GM12891 (cell line): ENCODE measurements at places on chromosomes 7 and 10.

DNA sequence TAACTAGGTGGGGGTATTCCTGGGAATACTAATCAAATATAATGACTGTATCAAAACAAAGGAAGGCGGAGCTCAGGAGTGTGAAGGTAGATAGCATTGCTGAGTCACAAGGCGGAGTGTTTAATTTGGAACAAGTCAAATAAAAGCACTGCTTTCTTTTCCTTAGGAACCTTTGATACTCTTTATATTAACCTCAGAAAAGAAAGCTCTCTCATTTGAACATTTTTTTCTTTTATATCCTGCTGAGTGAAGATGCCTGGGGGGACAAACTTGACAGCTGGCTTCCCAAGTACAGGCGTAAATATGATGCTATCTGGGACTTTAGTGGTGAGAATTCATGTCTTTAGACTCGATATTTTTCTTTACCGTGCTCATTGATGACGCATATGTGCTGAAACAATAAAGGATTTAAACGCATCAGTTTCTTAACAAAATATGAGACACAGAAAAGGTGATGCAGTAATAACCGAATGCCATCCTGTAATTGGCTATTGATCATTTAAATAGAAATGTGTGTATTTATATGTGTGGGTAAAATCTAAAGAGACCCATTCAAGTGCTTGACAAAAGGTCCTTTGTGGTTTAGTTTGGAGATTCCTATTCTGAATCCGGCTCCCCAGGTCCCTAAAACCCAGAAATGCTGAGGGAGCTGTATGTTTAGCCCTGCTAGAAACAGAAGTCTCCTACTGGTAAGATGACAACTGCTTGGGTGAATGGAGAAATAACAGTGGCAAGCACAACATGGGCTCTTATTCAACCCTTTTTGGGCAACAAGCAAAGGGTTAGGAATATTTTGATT, 102.7 kb downstream of the PRTFDC1 start:
- no peak for DNase-seq

- DNase-seq, result no peak
Observed at GRCh38 chr10:566241-566885, 123.1 kb downstream of the DIP2C start.

GRCh38 chr10:22984066-22984465, 56.2 kb downstream of the ARMC3 start:
- DNase-seq, result no peak

GRCh38 chr7:56028942-56029630, 22.2 kb downstream of the PSPH start:
- DNase-seq, result no peak

- DNase-seq, result no peak
Observed at GRCh38 chr10:89086801-89087521, 96.4 kb downstream of the FAS start.

- no peak for DNase-seq
Observed at GRCh38 chr10:114279901-114280644, 41.0 kb downstream of the VWA2 start.

- DNase-seq, result no peak
Observed at GRCh38 chr10:132429281-132430230, 32.6 kb downstream of the PWWP2B start.

GRCh38 chr7:24902276-24902675, 77.7 kb downstream of the OSBPL3 start:
- no peak for DNase-seq

GRCh38 chr10:116487522-116488430, 58.0 kb upstream of the PNLIP start:
- DNase-seq, result no peak

DNA sequence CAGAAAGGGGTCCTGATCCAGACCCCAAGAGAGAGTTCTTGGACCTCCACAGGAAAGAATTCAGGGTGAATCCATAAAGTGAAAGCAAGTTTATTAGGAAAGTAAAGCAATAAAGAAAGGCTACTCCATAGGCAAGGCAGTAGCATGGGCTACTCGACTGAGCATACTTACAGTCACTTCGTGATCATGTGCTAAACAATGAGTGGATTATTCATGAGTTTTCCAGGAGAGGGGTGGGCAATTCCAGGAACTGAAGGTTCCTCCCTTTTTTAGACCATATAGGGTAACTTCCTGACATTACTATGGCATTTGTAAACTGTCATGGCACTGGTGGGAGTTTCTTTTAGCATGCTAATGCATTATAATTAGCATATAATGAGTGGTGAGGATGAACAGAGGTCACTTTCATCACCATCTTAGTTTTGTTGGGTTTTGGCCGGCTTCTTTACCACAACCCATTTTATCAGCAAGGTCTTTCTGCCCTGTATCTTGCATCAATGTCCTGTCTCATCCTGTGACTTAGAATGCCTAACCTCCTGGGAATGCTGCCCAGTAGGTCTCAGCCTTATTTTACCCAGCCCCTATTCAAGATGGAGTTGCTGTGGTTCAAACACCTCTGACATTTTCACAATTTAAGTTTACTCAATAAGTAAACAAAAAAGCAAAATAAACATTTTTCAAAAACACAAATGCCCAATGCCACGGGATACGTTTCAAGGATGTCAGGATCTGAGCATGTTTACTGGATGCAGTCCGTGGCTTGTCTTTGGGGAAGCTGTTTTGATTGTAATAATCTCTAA, 37.0 kb downstream of the ALOX5 start:
- DNase-seq, result no peak

- DNase-seq, result no peak
Observed at GRCh38 chr7:3989723-3990122, 688.7 kb downstream of the SDK1 start.

GRCh38 chr10:128064970-128065580, 61.1 kb downstream of the MKI67 start:
- no peak for DNase-seq

GRCh38 chr7:36659172-36659516, 65.2 kb downstream of the AOAH start:
- no peak for DNase-seq

- DNase-seq, result no peak
Observed at GRCh38 chr7:31327071-31327470, 13.5 kb downstream of the NEUROD6 start.

- no peak for DNase-seq
Observed at GRCh38 chr10:98953251-98953650, 282.4 kb downstream of the HPSE2 start.

DNA sequence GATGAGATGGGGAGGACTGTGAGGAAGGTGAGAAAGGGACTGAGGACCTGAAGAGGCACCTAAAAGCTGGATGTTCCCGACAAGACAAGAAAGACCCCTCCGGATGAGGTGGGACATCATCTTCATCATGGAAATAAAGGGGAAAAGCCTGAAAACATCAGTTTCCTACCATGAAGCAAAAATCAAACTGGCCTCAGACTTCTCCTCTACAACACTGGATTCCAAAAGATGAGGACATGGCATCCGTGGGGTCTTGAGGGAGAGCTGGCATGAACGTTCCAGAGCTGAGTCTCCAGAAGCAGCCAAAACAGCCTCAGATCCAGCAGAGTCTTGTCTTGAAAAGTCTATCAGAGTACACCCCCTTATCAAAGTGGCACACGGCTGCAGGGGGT, 44.5 kb downstream of the DIP2C start:
- no peak for DNase-seq

GRCh38 chr10:50299948-50300669, 48.8 kb upstream of the ASAH2 start:
- DNase-seq, result no peak

DNA sequence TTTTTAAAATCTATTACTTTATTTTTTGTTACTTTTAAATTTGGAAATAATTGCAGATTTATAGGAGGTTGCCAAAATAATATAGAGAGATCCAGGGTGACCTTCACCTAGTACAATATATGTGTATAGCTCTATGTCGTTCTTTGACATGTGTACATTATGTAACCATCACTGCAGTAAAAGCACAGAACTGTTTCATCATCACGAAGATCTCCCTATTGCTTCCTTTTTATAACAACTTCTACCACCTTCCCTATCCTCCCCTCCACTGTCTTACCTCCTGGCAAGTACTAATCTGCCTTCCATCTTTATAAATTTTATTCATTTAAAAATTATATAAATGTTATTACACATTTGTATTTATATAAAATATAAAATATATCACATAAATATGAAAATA, 251.0 kb downstream of the AUTS2 start:
- no peak for DNase-seq

- DNase-seq, result no peak
Observed at GRCh38 chr7:135943134-135943879, 33.9 kb downstream of the MTPN start.

GRCh38 chr7:105205592-105206237, 183.0 kb downstream of the SRPK2 start:
- no peak for DNase-seq

DNA sequence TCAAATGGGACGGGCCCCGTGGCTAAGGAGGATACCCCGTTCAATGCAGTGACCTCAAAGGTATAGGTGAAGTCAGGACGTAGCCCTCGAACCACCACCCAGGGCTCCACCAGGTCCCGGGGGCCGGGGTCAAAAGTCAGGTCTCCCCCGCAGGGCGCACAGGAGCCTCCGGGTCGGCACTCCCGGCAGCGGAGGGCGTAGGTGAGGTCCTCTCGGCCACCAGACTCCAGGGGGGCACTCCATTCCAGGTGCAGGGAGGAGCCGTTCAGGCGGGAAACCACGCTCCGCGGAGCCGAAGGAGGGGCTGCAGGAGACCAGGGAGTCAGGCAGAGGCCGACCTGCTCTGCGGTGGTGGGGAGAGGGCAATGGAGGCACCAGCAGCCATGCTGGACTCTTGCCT, 7.7 kb downstream of the EPHB4 start:
- no peak for DNase-seq

DNA sequence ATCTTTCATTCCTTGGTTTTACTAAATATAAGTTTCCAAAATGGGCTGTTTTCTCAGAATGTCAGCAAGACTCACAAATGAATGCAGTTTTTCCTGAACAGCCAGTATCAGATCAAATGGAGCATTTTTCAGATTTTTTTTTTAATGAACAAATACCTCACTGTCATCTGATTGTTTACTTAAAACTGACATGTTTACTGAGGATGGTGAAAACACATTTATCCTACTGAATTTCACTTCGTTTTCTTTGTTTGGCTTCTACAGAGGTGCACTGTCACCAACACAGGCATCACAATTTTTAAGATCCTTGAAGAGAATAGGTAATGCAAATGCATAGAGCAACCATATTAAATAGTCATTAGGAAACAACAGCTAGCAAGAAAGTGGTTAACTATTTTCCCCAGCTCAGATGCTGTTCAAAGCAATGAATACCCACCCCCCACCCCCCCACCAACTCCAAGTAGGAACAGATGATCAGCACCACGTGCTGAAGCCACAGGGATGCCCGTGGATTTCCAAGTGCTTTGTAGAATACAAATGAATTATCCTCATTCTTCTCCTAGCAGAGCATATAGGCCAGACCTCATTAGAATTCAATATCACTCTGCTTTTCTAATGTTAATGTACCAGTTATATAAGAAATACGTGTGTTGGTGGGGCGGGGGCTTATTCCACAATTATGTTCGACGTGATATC, 205.9 kb downstream of the SKAP2 start:
- no peak for DNase-seq

GRCh38 chr7:3416453-3416852, 115.4 kb downstream of the SDK1 start:
- no peak for DNase-seq

- DNase-seq, result no peak
Observed at GRCh38 chr7:20338285-20338684, 7.6 kb downstream of the ITGB8 start.

DNA sequence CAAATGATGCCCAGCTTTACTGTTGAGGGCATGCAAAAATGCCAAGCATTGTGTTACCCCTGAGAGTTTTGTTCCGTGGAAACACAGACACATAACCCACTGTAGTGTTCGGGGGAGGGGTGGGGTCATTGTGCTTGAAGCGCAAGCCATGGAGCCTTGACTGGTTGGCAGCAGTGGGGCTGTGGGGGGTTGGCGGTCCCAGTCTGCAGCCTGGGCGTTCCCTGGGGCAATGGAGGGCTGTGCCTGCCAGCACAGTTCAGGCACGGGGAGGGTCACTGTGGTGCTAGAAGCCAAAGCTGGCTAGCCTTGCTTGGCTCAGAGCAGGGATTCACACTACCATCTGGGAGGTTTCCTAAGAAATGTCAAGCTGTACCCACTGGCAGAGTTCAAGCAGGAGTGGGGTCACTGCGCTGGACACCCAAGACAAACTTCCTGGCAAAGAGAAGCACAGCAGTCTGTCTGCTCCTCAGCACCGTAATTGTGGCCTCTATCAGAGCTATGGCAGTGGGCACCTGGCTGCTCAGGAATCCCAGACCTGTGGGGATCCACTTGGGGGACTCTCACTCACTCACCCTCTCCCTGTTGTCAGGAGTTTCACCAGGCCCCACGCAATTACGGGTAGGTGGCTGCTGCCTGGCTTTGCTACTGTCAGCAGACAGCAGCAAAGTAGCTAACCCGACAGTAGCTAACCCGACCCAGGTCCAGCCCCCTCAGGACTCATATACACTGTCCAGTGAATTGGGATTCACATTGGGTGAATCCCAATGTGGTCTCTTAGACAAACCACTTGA, 292.4 kb downstream of the ZWINT start:
- no peak for DNase-seq

DNA sequence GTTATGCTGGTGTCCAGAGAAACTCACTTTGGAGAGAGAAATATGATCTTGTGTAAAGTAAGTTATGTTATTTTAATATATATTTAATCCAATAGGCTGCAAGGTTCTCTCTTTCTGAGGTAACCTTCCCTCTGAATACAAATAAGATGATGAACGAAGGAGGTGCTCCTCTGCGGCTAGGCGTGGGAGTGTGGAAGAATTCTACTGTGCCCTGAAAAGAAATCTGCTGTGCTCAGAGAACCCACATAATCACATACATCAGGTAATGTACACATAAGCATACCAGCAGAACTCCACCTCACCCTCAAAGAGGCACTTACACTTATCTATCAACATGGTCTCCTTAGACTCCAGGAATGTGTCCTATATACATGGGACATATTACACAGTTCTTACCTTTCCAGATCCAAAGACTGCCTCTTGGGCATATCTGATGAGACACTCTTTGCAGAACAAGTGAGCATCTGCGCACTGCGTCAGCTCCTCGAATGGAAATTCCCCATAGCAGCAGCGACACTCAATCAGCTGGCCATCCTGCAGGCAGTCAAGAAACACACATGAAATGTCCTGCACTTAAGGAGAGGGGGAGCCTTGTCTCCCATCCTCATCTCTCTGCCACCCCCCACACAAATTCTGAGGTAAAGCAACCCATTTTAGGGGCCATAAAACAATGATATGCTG, 66.7 kb downstream of the RNF216 start:
- no peak for DNase-seq

GRCh38 chr10:80750268-80750667, 212.6 kb downstream of the SH2D4B start:
- DNase-seq, result no peak
